ELR (cell line): ENCODE measurements at places on chromosomes 16 and 17.

DNA sequence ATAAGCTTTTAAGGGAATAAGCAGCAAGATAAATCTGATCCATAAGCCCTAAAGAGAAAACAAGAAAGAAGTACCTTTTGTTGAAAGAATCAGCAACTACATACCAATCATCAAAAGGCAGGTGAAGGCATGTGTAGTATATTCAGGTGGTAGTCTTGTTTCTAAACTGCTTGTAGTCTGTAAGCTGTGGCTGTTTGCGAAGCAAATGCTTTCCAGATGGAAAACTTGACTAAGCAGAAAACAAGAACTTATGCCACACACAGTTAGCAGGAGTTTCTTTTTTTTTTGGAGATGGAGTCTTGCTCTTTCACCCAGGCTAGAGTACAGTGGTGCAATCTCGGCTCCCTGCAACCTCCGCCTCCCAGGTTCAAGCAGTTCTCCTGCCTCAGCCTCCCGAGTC lies 5.7 kb downstream of the CBX1 start:
- DNase-seq, result no peak

DNA sequence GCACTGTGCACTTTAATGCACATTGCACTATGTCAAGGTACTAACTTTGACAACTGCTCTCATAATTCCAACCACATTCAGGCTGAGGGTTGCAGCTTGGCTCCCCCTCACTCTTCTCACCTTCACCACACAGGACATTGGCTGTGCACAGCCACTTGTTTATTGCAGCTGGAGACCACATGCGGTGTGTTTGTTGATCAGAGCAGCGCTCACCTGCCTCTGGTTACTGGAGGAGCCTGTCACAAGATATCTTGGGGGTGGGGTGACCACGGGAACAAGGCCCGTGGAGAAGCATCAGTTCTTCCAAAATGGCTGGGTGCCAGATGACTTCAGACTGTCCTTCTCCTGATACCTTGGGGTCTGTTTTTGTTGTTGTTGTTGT lies 10.6 kb upstream of the CCL5 start:
- DNase-seq, result no peak

DNA sequence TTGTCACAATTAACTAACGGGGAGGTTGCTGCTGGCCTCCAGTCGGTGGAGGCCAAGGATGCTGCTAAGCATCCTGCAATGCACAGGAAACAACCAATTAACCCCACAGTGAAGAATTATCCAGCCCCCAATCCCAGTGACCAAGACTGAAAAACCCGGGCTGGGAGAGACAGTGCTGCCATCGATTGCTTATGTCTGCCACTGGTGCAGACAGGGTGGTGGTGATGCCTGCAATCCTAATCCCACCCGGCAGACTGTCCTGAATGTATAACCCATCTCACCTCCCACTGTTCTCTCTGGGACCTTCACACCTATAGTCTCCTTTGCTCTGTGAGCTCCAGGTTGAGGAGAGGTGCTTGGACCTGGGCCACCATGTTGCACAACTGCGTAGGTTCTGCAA lies 42.3 kb upstream of the KLHDC4 start:
- DNase-seq, result no peak

- no peak for DNase-seq
These were observed 1251.2 kb upstream of the CDH8 start for GRCh38 chr16:63287401-63287800.

DNA sequence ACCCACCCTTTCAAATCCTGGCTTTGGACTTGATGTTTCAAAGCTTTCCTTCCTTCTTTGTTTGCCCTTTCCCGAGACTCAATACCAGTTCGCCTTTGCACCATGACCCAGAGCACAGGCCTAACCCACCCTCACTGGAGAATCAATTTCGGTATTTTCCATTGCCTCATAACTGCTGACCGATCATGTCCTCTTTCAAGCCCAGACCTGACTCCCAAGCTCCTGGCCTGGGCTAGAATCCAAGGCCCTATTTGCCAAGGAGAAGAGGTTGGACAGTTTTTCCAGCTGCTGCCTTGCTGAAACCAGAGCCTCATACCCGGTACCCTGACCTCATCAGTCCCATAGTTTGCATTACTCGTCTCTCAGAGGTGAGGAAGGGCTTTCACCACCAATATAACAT lies 35.3 kb upstream of the HELZ start:
- DNase-seq, result no peak

DNA sequence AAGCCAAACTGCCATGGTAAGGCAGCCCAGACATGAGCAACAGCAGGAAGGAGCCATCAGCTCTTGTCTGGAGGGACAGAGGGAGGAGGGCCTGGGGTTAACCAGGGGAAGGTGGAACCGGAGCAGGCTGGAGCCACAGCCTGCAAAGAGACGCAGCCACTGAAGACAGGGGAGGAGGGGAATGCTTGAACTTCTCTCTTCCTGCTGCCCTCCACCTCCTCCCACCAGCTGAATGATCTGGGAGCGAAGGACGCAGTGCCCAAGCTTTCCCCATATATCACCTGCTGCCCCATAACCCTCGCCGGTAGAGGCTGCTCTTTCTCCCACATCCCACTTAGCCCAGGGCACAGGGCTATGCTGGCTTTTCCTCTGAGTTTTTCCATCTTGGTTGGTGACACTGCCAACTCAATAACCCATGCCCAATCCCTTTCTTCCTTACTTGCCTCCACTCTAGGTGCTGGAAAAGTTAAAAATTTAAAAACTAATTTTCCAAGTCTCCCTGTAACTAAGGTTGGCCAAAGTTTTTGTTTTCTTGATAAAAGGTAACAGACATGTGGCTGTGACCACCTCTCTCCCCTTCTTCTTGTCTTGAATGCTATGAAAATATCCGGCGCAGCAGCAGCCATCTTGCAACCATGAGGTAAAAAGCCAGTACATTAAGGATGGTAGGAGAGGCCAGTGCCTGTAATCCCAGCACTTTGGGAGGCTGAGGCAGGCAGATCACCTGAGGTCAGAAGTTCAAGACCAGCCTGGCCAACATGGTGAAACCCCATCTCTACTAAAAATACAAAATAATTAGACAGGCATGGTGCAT lies 21.8 kb upstream of the CACNG4 start:
- no peak for DNase-seq

- DNase-seq, result peak; percentile 52
These were observed 56.6 kb upstream of the GSE1 start for GRCh38 chr16:85556456-85557082.
